ENCODE measurements at places on chromosomes 11 and 22.

DNA sequence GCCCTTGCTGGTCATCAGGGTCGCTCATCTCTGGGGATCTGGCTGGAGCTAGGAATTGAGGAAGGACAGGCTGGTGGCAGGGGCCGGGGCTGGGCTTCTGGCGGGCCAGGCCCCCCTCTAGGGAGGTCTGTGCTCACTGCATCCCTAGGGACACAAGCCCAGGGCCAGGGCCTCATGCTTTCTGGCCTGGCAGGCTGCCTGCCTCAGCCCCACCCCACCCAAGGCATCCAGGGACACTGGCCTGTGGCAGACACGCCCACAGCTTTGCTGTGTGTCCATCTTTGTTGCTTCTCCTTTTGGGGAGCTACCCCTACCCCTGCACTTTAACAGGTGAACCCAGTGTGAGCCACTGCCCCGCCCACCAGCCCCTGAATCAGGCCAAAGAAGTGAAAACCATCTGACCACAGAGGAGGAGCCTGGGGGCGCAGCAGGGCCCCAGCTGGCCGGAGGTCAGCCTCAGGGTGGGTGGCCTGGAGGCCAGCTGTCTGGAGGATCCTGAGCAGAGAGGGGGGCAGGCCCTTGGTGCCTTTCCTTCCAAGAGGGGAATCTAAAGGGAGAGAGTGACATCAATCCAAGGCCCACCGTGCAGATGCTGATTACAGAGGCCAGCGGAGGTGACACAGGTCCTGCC, 26.8 kb upstream of the CELSR1 start:
- no peak for DNase-seq
- H3K4me3 ChIP-seq, result no peak overlapping the region
- H3K27ac ChIP-seq, result peak overlapping the region; percentile 81

- H3K27ac ChIP-seq, result no peak overlapping the region
- no peak overlapping the region for H3K4me3 ChIP-seq
- DNase-seq, result no peak
Measured at GRCh38 chr22:24687322-24687721, 84.3 kb downstream of the GGT1 start.

- no peak overlapping the region for H3K4me3 ChIP-seq
- no peaks in the 10 kb centered on the region for H3K36me3 ChIP-seq
Measured at GRCh38 chr11:11981840-11982239, 26.6 kb downstream of the DKK3 start.

- no peaks in the 10 kb centered on the region for H3K4me1 ChIP-seq
- no peak overlapping the region for H3K4me3 ChIP-seq
- H3K27me3 ChIP-seq, result no peaks in the 10 kb centered on the region
Measured at GRCh38 chr11:58043379-58043778, 12.6 kb downstream of the OR6Q1 start.

- H3K36me3 ChIP-seq, result peaks cover 11% of the 10 kb centered on the region
- H3K4me1 ChIP-seq, result no peaks in the 10 kb centered on the region
- DNase-seq, result no peak
- H3K27ac ChIP-seq, result no peak overlapping the region
- H3K27me3 ChIP-seq, result no peaks in the 10 kb centered on the region
Measured at GRCh38 chr11:17988465-17988864, 24.4 kb downstream of the SERGEF start.

DNA sequence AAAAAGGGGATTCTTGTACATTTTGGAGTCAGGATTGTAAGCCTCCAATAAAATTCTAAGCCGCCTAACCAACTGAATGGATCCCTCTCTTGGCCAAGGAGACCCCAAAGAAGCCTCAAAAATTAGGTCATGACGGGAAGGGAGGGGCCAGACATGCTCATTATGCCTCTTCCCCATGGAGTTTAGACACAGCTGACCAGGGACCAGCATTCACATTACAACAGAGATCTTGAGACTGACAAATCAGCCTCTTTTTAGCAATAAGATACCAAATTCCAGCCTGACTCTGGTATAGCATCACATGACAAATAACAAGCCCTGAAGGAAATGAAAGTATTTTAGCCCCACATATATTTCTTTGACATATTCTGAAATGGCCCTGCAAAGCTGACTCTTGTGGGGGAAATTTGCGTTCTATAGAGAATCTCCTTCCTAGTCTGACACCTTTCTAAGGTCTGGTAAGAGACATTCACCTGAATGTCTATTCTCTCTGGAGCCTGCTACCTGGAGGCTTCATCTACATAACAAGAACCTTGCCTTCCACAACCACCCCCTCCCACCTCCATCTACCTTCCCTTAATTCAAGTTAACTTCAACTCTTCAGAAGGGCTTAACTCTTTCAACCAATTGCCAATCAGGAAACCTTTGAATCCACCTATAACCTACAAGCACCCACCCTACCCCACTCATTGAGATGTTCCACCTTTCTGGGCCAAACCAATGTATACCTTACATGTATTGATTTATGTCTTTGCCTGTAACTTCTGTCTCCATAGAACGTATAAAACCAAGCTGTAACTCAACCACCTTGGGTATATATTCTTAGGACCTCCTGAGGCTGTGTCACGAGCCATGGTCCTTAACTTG, 10.3 kb downstream of the GAL start:
- H3K4me3 ChIP-seq, result no peak overlapping the region
- no peaks in the 10 kb centered on the region for H3K36me3 ChIP-seq
- peaks cover 17% of the 10 kb centered on the region for H3K4me1 ChIP-seq

GRCh38 chr11:11937957-11938356, 70.5 kb downstream of the DKK3 start:
- no peaks in the 10 kb centered on the region for H3K27me3 ChIP-seq
- H3K4me3 ChIP-seq, result no peak overlapping the region
- H3K27ac ChIP-seq, result no peak overlapping the region
- H3K4me1 ChIP-seq, result no peaks in the 10 kb centered on the region
- DNase-seq, result no peak
- H3K36me3 ChIP-seq, result peaks cover 80% of the 10 kb centered on the region

DNA sequence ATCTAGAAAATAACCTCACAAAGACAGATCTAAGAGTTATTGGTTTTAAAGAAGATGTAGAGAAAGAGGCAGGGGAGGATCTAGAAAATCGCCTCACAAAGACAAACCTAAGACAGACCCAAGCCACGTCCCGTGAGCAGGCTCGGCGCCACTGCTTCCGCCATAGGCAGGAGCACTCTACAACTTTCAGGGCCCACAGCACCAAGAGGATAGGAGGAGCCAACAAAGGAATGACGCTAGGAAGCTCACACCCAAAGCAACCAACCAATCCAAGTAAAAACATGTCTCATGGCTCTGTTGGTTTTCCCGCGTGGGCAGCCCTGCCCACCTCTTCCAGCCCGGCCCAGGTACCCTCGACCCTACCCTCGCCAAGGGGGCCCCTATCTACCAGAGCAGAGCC, 4167.4 kb upstream of the OR11H1 start:
- H3K4me1 ChIP-seq, result no peaks in the 10 kb centered on the region
- H3K27ac ChIP-seq, result no peak overlapping the region

DNA sequence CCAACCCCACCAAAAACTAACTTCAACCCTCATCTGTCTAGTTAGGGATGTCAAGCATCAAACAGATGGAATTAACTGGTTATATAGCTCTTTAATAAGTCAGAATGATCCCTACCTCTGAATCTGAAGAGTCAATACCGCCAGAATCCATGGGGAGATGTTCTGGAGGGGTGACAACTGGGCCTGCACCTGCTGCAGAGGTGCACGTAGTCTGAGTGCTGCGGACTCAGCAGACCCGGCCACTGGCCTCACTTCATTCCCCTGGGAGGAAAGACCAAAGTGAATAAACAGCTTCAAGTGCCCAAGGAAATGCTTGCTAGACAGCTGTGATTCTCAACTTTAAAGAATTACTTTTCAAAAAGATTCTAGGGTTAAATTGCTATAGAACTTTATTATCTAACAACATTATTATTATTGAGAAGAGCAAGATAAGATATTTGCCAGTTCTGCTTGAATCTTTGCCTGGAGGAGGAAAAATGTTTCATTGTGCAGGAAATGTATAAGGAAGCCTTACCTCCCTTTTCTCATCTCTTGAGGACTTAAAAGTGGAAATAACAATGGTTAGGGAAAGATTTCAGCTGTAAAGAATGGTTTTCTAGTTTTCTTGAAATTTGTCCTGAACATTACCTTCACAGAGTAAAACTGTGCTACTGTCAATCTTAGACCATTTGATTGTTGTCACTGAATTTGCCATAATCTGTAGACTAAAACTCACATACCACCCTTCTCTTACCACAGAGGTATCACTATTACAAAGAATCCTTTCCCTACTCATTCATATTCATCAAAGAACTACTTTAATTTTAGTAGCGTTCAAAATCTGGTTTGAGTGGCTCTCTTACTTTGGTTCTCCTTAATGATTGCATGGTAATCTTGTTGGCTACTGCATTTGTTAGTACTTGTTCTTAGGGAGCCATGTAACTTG, 4.2 kb downstream of the XBP1 start:
- H3K4me1 ChIP-seq, result no peaks in the 10 kb centered on the region
- H3K36me3 ChIP-seq, result peaks cover 38% of the 10 kb centered on the region
- H3K27ac ChIP-seq, result peak overlapping the region; percentile 18

DNA sequence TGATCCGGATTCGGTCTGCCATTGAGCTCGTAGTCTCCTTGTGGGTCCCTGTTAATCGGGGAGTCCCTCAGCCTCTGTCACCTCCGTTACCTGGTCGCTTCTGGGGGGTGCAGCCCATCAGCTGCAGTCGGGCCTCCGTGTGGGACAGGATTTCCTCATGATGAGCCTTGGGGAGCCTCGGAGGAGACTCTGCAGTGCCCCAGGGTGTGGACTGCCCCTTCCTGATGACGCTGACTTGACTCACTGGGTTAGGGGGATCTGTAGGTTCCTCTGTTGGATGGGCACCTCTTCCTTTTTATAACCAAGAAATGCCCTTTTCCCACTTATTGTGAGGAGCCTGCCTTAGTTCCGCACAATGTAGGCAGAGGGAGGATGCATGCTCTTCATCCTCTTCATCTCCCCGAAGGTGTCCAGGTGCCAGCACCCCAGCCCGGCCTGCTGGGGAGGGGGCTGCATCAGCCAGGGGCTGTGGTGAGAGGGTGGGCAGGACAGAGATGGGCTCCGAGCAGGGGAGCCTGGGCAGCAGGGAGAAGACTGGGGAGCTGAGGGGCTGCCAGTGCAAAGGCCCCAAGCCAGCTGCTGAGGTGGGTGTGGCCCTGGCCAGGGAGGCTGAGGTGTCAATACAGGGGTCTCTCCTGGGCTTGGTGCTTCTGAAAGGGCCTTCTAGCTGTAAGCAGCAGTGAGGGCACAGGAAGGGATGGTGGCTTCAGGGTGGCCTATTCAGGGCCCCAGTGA, 13.5 kb upstream of the TTLL8 start:
- no peak for DNase-seq
- H3K4me3 ChIP-seq, result no peak overlapping the region
- no peaks in the 10 kb centered on the region for H3K27me3 ChIP-seq

- no peak overlapping the region for H3K4me3 ChIP-seq
- H3K36me3 ChIP-seq, result peaks cover 29% of the 10 kb centered on the region
- H3K27me3 ChIP-seq, result no peaks in the 10 kb centered on the region
- H3K27ac ChIP-seq, result no peak overlapping the region
- peaks cover 11% of the 10 kb centered on the region for H3K4me1 ChIP-seq
Measured at GRCh38 chr11:45930031-45930794, 7.8 kb downstream of the LARGE2 start.

DNA sequence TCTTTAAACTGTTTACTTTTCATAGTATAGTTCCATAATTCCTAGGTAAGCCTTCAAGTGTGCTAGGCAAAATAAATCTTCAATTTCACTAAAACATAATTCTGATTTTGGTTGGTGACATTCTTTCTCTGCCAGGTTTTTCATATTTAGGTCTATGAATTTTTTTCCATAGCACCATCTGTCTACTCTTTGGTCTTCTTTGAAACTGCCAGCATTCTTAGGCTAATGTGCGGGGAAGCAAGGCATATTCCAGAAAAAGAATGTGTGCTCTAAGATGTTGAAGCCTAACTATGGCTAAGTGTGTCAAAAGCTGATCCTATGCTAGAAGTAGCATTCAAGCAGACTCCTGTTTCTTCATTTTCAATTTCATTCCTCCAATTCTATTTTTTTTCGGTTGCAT, 213.9 kb upstream of the C11orf87 start:
- no peak overlapping the region for H3K27ac ChIP-seq
- no peak overlapping the region for H3K4me3 ChIP-seq
- no peaks in the 10 kb centered on the region for H3K27me3 ChIP-seq
- no peaks in the 10 kb centered on the region for H3K4me1 ChIP-seq
- no peaks in the 10 kb centered on the region for H3K36me3 ChIP-seq

DNA sequence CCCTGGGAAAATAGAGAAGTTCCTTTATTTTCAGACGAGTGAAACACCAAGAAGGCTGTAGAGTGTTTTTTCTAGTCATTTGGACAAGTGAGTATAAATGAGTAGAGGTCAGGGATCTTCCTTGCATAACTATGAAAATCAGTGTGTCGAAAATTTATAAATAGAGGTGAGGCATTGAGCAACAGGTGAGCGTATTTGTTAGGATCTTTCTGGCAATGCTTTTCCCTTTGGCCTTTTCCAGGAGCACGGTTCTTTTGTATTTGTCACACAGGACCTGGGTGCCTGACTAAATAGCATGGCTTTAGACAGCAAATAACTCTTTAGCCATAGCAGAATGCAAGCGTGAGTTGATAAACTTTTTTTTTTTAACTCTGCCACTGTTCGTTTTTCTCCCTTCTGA, 19.6 kb upstream of the ARHGAP42 start:
- no peaks in the 10 kb centered on the region for H3K36me3 ChIP-seq
- no peak overlapping the region for H3K4me3 ChIP-seq
- no peak overlapping the region for H3K27ac ChIP-seq
- no peak for DNase-seq

DNA sequence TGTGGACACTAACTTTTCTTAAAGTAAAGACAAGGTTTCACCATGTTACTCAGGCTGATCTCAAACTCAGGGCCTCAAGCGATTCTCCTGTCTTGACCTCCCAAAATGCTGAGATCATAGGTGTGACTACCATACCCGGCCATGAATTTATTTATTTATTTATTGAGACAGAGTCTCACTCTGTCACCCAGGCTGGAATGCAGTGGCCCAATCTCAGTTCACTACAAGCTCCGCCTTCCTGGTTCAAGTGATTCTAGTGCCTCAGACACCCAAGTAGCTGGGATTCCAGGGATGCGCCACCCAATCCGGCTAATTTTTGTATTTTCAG, 29.7 kb upstream of the PCF11 start:
- no peaks in the 10 kb centered on the region for H3K36me3 ChIP-seq
- H3K27ac ChIP-seq, result no peak overlapping the region
- no peaks in the 10 kb centered on the region for H3K4me1 ChIP-seq
- DNase-seq, result no peak
- H3K27me3 ChIP-seq, result no peaks in the 10 kb centered on the region

GRCh38 chr11:75823415-75823814, 8.4 kb downstream of the UVRAG start:
- no peaks in the 10 kb centered on the region for H3K27me3 ChIP-seq
- no peak for DNase-seq
- H3K4me1 ChIP-seq, result peaks cover 2% of the 10 kb centered on the region

DNA sequence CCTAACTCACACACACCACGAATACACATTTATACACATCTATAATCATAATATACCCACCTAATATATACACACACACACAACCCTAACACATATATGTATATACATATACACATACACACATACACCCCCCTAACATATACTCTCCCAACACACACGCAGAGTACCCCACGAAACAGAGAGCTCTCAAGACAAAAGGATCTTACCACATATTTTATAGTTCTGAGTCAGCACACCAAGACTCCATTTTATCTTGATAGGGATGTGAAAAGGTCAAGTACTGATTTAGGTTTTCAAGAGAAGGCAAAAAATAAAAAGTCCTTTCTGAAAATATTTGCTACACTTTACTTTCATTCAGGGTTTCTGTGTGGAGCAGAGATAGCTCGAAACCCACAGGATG, 1207.2 kb downstream of the LRRC4C start:
- no peak overlapping the region for H3K27ac ChIP-seq
- H3K36me3 ChIP-seq, result no peaks in the 10 kb centered on the region
- no peaks in the 10 kb centered on the region for H3K27me3 ChIP-seq
- no peak overlapping the region for H3K4me3 ChIP-seq
- no peak for DNase-seq

All from cardiac muscle cell (in vitro differentiated cells and primary cell).